ENCODE measurements at places on chromosomes 12 and 14.

DNA sequence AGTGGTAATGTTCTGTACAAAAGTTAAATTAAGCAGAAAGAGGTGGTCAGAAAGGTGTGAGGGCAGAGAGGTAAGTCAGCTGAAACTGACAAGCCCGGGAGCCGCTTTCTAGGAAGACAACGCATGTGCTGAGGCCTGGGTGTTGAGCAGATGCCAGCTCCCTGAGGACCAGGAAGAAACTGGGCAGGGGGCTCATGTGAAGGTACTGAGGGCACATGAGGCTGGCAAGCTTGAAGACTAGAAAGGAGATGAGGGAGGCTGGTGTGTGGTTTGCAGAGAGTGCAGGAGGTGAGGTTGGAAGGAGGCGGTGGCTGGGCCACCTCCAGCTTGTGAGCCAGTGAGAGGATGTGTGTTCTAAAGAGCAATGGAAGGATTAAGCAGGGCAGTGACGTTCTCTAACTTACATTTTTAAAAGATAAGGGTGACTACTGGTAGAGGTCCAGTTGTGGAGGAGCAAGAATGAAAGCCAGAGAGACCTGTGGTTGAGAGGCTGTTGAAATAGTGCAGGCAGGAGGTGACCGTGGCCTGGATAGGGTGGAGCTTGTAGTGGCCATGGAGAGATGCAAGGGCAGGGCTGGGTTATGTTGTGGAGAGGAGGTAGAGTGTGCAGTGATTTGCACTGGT, 29.1 kb downstream of the ZNF664 start:
- no peak for DNase-seq
- no peaks in the 10 kb centered on the region for H3K36me3 ChIP-seq
- H3K4me3 ChIP-seq = no peak overlapping the region

GRCh38 chr12:21913823-21914222, 27.4 kb downstream of the ABCC9 start:
- H3K27ac ChIP-seq = no peak overlapping the region
- H3K4me3 ChIP-seq = no peak overlapping the region
- no peaks in the 10 kb centered on the region for H3K36me3 ChIP-seq
- H3K27me3 ChIP-seq = no peaks in the 10 kb centered on the region

- H3K4me3 ChIP-seq = no peak overlapping the region
- H3K36me3 ChIP-seq = no peaks in the 10 kb centered on the region
- no peaks in the 10 kb centered on the region for H3K27me3 ChIP-seq
- no peaks in the 10 kb centered on the region for H3K4me1 ChIP-seq
These were observed 493.8 kb downstream of the RPS29 start for GRCh38 chr14:49092345-49092744.

DNA sequence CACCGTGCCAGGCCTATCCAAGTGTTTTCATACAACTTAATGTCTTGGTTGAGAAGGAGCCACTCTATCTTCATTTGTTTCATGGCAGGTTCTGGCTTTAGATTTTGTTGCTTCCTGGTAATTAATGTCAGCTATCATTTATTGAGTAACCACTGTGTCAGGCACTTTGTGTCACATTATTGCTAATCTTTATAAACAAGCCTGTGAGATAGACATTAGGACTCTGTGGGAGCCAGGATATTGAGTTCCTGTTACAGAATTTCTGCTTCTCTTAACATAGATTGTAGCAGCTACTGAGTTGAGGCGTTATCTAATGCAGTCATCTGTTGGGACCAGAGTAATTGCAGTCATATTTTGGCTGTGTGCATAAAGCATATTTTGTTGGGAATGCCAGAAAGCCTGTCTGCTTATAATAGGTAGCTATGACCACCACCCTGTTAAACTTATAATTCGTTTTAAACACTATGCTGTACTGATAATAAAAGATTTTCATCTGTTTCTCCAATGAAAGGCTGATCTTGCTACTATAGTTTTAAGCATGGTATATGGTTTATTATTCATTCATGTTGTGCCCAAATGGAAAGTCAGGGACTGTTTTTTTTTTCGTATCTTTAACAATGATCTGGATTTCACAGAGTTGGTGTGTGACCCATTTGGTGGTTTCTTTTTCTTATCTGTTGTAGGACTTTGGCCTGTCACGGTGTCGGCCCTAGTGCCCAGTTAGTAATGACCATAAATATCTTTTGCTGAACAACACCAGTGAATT, 432.6 kb downstream of the PCNX1 start:
- DNase-seq = no peak
- H3K4me1 ChIP-seq = no peaks in the 10 kb centered on the region
- no peak overlapping the region for H3K4me3 ChIP-seq

- DNase-seq = no peak
- no peak overlapping the region for H3K4me3 ChIP-seq
- H3K4me1 ChIP-seq = no peaks in the 10 kb centered on the region
- H3K36me3 ChIP-seq = no peaks in the 10 kb centered on the region
These were observed 15.6 kb downstream of the LGR5 start for GRCh38 chr12:71455028-71455737.

DNA sequence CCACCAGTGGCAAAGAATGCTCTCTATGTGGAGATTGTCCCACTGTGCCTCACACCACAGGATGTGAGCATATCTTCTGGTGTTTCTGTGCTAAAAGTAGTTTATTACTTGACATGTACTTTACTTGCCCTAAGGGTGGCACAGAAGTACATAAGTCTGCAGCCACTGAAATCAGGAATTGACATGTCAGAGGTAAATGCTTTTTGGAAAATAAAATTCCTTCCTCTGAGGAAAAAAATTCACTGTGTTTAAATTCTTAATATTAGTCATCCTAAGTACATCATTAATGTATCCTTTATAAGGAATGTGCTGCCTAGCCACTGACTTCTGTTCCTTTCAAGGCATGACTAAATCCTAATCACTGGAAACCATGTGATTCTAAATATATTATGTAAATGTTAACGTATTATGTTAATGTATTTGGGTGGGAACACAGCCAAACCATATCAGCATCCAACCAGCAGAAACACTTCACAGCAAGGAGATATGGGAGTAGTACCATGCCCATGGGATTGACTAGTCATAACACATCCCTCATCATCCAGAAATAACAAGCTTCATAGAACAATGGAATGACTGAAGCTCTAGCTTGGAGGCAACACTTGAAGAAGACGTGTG, 239.7 kb upstream of the PPFIA2 start:
- H3K27me3 ChIP-seq = no peaks in the 10 kb centered on the region
- no peak for DNase-seq
- H3K4me1 ChIP-seq = no peaks in the 10 kb centered on the region
- H3K36me3 ChIP-seq = no peaks in the 10 kb centered on the region
- H3K4me3 ChIP-seq = no peak overlapping the region
- H3K27ac ChIP-seq = no peak overlapping the region

DNA sequence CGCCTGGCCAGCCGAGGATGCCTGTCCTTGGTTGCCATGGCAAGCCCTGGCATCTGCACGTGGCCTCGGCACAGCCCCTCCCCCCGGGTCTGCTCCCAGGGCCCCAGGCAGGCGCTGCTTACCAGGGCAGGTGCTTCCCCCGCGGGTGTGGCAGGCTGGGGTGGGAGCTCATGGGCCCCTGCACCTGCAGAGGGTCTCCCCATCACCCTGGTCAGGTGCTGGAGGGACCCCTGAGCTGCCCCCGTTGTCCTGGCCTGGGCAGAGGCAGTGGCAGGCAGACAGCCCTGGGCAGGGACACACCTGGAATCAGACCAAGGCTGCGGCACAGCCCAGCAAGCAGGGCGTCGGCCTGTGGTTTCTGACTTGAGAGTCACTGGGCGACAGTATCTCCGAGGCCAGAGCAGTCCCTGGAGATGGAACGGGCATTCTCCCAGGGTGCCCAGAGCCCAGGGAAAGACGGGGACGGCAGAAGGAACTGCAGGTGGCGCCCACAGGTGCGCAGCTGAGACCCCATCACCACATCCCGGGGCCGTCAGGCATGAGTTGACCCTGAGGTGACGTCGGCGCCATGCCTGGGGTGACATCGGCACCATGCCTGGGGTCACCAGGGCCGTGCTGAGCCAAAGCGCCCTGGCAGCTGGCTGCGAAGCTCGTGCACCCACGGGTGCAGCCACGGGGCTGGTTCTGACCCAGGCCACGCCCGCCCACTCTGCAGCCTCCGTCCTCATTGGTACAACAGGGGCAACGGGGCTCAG, 56.1 kb upstream of the FBRSL1 start:
- no peak for DNase-seq
- H3K27me3 ChIP-seq = no peaks in the 10 kb centered on the region
- peaks cover 7% of the 10 kb centered on the region for H3K4me1 ChIP-seq
- no peak overlapping the region for H3K4me3 ChIP-seq
- no peak overlapping the region for H3K27ac ChIP-seq

GRCh38 chr12:104351057-104351983, 47.8 kb downstream of the EID3 start:
- H3K27ac ChIP-seq = no peak overlapping the region
- H3K27me3 ChIP-seq = no peaks in the 10 kb centered on the region
- no peaks in the 10 kb centered on the region for H3K36me3 ChIP-seq
- no peak overlapping the region for H3K4me3 ChIP-seq

- H3K36me3 ChIP-seq = no peaks in the 10 kb centered on the region
- peak overlapping the region; percentile 2 for H3K4me3 ChIP-seq
- peak overlapping the region; percentile 62 for H3K27ac ChIP-seq
- no peaks in the 10 kb centered on the region for H3K27me3 ChIP-seq
- peaks cover 12% of the 10 kb centered on the region for H3K4me1 ChIP-seq
These were observed 100.9 kb downstream of the EPS8 start for GRCh38 chr12:15688202-15688736.

DNA sequence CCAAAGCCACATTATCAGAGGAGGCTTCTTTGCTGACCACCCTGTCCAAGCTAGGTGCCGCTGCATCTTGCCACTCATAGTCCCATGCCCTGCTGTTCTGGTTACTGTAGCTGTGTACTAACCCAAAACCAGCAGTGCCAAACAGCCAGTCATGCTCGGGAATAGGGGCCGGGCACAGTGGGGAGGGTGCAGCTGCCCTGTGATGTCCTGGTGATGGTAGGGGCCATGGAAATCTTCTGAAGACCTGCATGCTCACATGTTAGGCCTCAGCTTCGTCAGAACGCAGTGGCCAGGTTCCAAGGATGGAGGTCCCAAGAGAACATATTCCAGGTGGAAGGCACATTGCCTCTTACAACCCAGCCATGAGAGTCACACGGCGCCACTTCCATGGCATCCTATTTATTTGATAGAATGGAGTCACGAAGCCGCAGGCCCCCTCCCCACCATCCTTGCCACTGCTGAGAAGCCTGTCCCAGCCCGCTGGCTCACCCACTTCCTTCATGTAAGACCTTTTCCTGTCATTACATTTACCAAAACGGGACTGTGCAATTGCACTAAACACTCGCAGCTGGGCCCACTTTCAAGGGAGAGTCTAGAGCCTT, 48.5 kb downstream of the FAM222A start:
- no peaks in the 10 kb centered on the region for H3K27me3 ChIP-seq
- H3K4me3 ChIP-seq = no peak overlapping the region
- no peaks in the 10 kb centered on the region for H3K36me3 ChIP-seq
- H3K4me1 ChIP-seq = peaks cover 19% of the 10 kb centered on the region

All from ovary (tissue), 10 donors.